ENCODE measurements at places on chromosomes 6 and 20.

GRCh38 chr6:78947962-78948361 lies 80.6 kb downstream of the IRAK1BP1 start:
- no peak overlapping the region for H3K27ac ChIP-seq
- H3K4me1 ChIP-seq = no peaks in the 10 kb centered on the region
- DNase-seq = no peak
- H3K27me3 ChIP-seq = no peaks in the 10 kb centered on the region

GRCh38 chr6:94670017-94670416 lies 907.3 kb upstream of the MANEA start:
- no peak overlapping the region for H3K27ac ChIP-seq
- H3K4me3 ChIP-seq = no peak overlapping the region
- no peak for DNase-seq
- H3K4me1 ChIP-seq = peaks cover 12% of the 10 kb centered on the region
- H3K27me3 ChIP-seq = no peaks in the 10 kb centered on the region

DNA sequence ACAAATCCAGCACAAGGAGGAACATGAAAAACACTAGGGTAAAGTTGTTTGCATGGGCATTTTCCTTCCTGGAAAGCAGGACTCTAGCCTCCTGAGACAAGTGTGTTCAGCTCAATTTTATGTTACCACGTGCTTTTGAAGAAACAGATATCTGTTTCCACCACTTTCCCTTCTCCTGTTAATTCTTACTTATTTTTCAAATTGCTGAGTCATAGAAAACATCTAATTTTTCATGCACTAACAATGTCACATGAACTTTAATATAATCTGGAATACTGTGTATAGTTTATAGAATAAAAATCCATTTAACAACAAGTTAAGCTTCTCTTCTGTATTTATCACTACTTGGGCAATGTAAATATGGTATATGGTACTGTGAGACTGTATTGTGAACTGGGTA lies 174.2 kb downstream of the ISM1 start:
- H3K36me3 ChIP-seq = peaks cover 11% of the 10 kb centered on the region
- no peaks in the 10 kb centered on the region for H3K27me3 ChIP-seq
- no peak for DNase-seq
- H3K4me1 ChIP-seq = peaks cover 16% of the 10 kb centered on the region
- H3K27ac ChIP-seq = no peak overlapping the region
- H3K4me3 ChIP-seq = no peak overlapping the region

DNA sequence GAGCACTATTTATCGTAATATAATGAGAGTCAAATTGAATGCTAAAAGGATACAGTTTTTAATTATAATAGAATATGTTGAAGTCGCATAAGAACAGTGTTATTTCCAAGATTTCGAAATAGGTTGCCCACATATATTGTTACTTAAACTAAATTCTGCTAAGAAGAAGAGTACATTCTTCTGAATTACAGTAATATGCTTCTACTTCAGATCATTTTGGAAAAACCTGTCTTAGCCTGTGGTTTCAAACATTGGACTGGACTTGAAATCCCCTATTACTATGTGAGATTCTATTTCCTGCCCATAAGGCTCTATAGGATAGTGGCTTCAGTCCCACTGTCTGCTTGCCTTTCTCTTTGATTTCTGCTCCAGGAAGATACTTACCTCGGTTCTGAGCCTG lies 137.2 kb downstream of the B3GAT2 start:
- no peaks in the 10 kb centered on the region for H3K36me3 ChIP-seq
- no peak for DNase-seq
- no peak overlapping the region for H3K4me3 ChIP-seq
- no peak overlapping the region for H3K27ac ChIP-seq

DNA sequence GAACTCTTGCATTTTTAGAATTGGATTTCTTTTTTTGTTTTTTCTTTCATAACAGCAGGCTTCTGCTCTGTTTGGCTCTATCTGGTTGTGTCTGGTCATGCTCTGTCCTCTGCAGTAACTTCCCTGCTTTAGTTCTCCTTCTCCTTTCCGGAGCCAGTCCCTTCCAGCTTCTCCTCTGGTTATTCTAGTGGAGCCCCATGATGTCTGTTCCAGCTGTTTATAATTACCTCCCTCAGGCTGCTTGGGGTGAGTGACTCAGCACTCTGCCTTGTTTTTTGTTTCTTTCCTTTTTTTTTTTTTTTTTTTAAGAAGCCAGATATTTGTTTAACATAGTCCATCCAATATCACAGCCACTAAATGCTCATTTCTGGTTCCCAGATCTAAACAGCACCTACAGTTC lies 409.6 kb downstream of the MAFB start:
- peaks cover 43% of the 10 kb centered on the region for H3K36me3 ChIP-seq
- peaks cover 82% of the 10 kb centered on the region for H3K4me1 ChIP-seq
- no peak for DNase-seq
- peak overlapping the region; percentile 90 for H3K27ac ChIP-seq
- H3K4me3 ChIP-seq = no peak overlapping the region
- no peaks in the 10 kb centered on the region for H3K27me3 ChIP-seq

DNA sequence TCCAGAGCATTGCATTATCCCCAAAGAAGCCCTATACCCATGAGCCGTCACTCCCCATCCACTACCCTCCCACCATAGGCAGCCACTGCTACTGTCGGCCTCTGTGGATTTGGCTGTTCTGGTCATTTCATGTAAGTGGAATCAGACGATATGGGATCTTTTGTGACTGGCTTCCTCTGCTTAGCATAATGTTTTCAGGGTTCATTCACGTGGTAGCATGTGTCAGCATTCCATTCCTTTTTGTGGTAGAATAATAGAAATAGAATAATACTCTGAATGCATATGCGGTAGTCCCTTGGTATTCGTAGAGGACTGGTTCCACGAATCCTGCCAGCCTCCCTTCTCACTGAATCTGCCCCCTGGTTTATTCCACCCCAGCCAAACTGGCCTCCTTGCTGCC lies 402.6 kb upstream of the SULF2 start:
- peaks cover 18% of the 10 kb centered on the region for H3K4me1 ChIP-seq
- no peak overlapping the region for H3K27ac ChIP-seq
- no peak for DNase-seq
- H3K27me3 ChIP-seq = peaks cover 4% of the 10 kb centered on the region
- H3K36me3 ChIP-seq = no peaks in the 10 kb centered on the region
- H3K4me3 ChIP-seq = no peak overlapping the region

GRCh38 chr20:29876911-29877285 lies 1380.6 kb upstream of the DEFB115 start:
- H3K36me3 ChIP-seq = peaks cover 77% of the 10 kb centered on the region
- H3K27me3 ChIP-seq = peaks cover 49% of the 10 kb centered on the region
- DNase-seq = no peak
- no peak overlapping the region for H3K27ac ChIP-seq
- H3K4me3 ChIP-seq = peak overlapping the region; percentile 26

DNA sequence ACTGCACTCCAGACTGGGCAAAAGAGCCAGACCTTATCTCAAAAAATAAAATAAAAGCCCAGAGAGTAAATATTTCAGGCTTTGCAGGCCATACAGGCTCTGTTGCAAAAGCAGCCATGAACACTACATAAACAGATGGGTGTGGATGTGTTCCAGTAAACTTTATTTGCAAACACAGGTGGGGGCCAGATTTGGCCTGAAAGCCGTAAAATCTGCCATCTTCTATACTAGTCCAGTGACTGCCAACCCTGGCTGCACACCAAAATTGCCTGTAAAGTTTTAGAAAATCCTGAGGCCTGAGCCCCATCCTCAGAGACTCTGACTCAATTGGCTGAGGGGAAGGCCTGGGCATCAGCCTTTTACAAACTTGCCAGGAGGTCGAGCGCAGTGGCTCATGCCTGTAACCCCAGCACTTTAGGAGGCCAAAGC lies 103.6 kb downstream of the ZMYND8 start:
- peak overlapping the region; percentile 86 for H3K27ac ChIP-seq
- no peak for DNase-seq
- H3K4me1 ChIP-seq = no peaks in the 10 kb centered on the region
- peaks cover 70% of the 10 kb centered on the region for H3K36me3 ChIP-seq

DNA sequence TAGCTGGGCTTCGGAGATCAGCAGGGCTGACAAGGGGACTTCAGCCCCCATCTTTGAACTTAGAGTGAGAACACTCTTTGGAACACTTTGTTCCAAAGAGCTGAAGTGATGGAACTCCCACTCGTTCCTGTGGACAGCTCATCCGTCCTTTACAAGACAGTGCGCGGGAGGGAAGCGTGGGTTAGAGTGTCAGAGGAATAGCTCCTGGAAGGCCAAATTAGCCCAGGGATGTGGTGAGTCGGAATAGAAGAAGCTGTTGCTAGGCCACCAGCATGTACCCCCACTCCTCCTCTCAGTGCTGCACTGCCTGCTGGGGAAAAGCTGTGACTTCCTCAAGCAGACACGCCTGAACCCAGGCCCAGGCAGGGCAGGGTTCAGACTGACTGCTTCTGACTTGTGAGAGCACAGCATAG lies 1.7 kb downstream of the SDCBP2 start:
- H3K27me3 ChIP-seq = no peaks in the 10 kb centered on the region
- H3K4me3 ChIP-seq = no peak overlapping the region
- peaks cover 7% of the 10 kb centered on the region for H3K4me1 ChIP-seq
- H3K36me3 ChIP-seq = peaks cover 2% of the 10 kb centered on the region
- no peak for DNase-seq

DNA sequence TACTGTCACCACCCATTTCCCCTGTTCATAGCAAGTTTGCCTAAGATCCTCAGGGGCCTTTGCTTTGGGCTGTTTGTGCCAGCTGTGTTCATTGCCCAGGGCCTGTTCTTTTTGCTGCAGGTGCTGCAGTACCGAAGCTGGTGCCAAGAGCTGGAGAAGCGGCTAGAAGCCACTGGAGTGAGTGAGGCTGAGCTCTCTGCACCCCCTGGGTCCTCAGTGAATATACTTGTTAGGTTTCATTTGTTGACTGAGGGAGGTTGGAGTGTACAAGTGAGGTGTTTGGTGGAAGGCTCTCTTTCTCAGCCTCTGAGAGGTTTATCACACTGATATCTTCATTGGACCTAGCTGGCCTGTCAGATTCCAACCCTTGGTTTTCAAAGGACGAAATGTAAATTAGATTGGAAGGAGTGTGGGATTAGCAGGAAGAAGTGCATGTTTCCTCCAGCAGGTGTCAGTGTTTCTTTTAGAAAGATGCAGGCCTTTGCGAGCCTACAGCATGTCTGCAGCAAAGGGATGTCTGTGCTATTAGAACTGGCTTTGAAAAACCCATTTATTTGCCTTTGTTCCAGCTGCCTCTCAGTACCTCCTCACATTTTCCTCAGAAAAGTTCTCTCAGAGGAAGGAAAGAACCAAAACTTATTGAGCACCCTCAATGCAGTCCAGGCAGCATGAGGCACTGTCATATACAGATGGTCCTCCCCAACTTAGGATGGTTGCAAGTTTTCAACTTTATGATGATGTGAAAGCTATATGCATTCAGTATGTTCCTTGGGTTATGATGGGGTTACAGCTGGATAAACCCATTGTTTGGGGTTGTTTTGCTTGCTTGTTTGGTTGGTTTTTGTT lies 8.3 kb downstream of the CEP250 start:
- no peaks in the 10 kb centered on the region for H3K27me3 ChIP-seq
- peak; percentile 60 for DNase-seq
- 0 out of 2 replicates have a peak, but pooled peaks cover 3% of the 10 kb centered on the region for H3K4me1 ChIP-seq
- no peak overlapping the region for H3K27ac ChIP-seq
- H3K36me3 ChIP-seq = peaks cover 52% of the 10 kb centered on the region

- DNase-seq = no peak
- no peaks in the 10 kb centered on the region for H3K36me3 ChIP-seq
- H3K27ac ChIP-seq = no peak overlapping the region
- no peaks in the 10 kb centered on the region for H3K27me3 ChIP-seq
Measured at GRCh38 chr6:71490876-71491275, 202.3 kb downstream of the OGFRL1 start.

DNA sequence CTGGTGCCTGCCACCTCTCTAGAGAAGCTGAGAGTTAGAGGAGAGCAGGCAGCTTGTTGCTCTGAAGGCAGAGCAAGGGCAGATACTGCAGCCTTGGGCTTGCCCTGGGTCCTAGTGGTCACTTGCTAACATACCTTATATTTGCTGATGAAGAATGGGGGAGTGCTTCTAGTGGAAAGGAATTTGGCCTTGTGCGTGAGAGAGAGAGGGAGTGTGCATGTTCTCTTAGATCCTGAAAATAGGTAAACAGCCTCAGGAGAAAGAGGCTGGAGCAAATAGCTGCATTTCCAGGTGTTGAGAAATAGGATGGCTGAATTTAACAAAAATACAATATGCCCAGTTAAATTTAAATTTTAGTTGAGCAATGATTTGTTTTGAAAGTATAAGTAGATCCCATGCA lies 724.5 kb upstream of the FLRT3 start:
- no peak overlapping the region for H3K4me3 ChIP-seq
- no peaks in the 10 kb centered on the region for H3K36me3 ChIP-seq
- no peaks in the 10 kb centered on the region for H3K27me3 ChIP-seq
- H3K27ac ChIP-seq = no peak overlapping the region

DNA sequence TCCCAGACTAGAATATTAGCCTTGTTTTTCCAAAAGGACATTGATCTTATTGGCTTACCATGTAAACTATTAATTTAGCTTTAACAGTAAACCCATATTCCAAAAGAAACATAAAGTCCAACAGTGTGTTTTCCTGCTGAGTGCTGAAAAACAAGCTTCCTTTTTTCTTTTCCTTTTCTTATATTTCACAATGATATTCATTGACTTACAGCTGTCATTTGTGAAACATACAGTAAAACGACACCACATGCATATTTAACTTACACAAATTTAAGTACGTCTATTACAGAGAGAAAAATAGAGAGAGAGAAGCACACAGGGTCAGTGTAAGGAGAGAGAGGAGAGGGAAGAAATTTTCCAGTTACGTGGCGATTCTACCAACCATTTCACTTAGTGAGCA lies 543.9 kb upstream of the JARID2 start:
- H3K27me3 ChIP-seq = no peaks in the 10 kb centered on the region
- H3K36me3 ChIP-seq = peaks cover 18% of the 10 kb centered on the region
- peaks cover 6% of the 10 kb centered on the region for H3K4me1 ChIP-seq
- H3K4me3 ChIP-seq = no peak overlapping the region
- no peak for DNase-seq

GRCh38 chr20:58141971-58142842 lies 86.2 kb downstream of the ANKRD60 start:
- H3K36me3 ChIP-seq = no peaks in the 10 kb centered on the region
- DNase-seq = no peak
- peaks cover 4% of the 10 kb centered on the region for H3K27me3 ChIP-seq
- H3K27ac ChIP-seq = no peak overlapping the region

DNA sequence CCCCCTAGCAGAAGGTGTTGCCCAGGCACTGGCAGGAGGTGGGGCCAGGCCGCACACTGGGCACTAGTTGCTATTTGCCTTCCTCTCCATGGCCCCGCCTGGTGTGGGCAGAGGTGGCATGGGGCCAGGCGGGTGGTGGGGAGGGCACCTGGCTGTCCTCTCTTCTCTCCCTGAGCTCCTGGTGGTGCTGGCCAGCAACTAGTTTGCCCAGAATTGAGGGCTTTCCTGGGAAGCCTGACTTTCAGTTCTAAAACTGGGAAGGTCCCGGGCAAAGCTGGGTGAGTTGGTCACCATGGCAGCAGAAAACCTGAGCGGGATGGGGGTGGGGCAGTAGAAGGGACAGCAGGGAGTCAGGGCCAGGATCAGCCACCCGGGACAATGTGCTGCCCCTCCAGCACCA lies 48.2 kb downstream of the RBM38 start:
- H3K4me1 ChIP-seq = peaks cover 9% of the 10 kb centered on the region
- no peak overlapping the region for H3K27ac ChIP-seq
- H3K4me3 ChIP-seq = no peak overlapping the region

- H3K4me1 ChIP-seq = peaks cover 17% of the 10 kb centered on the region
- H3K4me3 ChIP-seq = no peak overlapping the region
- H3K36me3 ChIP-seq = peaks cover 5% of the 10 kb centered on the region
- DNase-seq = no peak
- 0 out of 2 replicates have a peak overlapping the region, but pooled peaks have one; percentile 12 for H3K27ac ChIP-seq
Measured at GRCh38 chr6:139161169-139161568, 26.3 kb downstream of the HECA start.

- H3K4me3 ChIP-seq = peak overlapping the region; percentile 94
- DNase-seq = no peak
- peaks cover 11% of the 10 kb centered on the region for H3K36me3 ChIP-seq
Measured at GRCh38 chr6:57222743-57223077, 603 bp upstream of the RAB23 start.

All from WTC11 (cell line).